HS-5 (cell line): ENCODE measurements at places on chromosomes 3 and 15.

DNA sequence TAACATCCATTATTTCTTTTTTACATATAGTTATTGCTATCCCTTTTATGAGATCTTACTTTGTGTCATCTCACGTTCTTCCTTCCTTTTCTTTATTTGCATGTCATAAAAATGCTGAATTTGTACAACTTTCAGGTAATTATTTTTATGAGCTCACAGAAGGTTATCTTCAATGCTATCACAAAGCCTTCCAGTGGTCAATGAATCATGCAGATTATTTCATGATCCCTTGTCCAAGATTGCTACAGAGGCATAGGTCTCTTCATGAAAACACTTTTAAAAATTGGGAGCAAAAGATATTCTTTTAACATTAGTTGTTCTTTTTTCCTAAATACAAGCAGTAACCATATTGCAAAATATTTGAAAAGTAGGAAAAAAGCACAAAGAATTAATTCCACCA is 880.1 kb upstream of the NR2F2 start:
- no peak for DNase-seq

GRCh38 chr15:86644339-86644738 is 564.7 kb downstream of the AGBL1 start:
- DNase-seq = no peak

- no peak for DNase-seq
These were observed 85.5 kb downstream of the DMXL2 start for GRCh38 chr15:51536965-51537574.

GRCh38 chr3:46542801-46543201 is 23.3 kb downstream of the LRRC2 start:
- DNase-seq = no peak

DNA sequence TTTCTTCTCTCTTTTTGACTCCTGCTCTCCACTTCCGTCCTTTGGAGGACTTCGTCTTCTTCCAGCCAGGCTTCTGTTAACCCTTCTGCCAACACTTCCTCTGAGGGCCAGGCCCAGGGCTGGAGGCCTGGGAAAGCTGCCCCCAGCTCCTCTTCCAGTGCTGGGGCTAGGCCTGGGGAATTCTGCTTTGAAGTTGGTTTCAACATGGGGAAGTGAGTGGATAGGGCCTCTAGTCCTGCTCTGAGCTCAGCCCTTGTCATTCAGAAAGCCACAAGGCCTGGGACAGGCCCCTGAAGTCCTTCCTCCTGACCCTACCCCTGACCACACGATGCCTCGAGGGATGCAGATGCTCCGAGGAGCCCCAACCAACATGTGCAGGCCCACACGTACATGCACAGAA is 53.9 kb upstream of the HERC1 start:
- no peak for DNase-seq

GRCh38 chr3:66405701-66406091 is 95.1 kb downstream of the LRIG1 start:
- peak; percentile 69 for DNase-seq

DNA sequence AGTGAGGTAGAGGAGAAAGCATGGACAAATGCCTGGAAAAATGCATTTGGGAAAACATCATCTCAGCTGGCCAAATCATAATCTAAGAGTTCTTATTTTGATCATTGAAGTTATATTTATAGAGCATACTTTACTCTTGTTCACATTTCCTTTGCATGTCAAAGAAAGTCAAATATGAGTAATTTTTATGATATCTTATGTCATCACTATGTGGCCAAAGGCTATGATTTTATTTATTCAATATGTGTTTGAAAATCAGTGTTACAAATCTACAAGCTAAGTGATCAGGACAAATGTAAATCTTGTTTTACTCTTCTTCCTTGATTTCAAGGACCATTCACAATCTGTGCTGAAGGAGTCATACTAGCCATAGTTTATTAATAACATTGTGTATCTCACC is 237.2 kb upstream of the DPH6 start:
- DNase-seq = no peak

GRCh38 chr3:189353318-189353965 is 181.7 kb downstream of the TPRG1 start:
- no peak for DNase-seq

- DNase-seq = no peak
These were observed 73.1 kb downstream of the FAIM start for GRCh38 chr3:138681463-138682220.

- no peak for DNase-seq
These were observed 74.2 kb downstream of the CRTC3 start for GRCh38 chr15:90603893-90604292.

DNA sequence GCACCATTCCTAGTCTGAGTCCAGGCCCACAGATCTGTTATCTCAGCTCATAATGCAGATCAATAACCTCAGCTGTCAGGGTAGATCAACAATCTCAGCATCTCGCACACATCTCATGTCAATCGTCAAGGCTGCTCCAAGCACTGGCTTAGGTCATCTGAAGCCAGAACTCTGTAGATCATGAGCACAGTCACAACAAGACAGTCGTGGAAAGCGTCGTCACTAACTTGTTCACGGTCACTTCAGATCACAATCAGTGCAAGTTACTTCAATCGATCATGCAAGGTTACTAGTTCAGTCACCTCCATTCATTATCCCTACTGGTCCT is 71.8 kb downstream of the RBPMS2 start:
- no peak for DNase-seq

DNA sequence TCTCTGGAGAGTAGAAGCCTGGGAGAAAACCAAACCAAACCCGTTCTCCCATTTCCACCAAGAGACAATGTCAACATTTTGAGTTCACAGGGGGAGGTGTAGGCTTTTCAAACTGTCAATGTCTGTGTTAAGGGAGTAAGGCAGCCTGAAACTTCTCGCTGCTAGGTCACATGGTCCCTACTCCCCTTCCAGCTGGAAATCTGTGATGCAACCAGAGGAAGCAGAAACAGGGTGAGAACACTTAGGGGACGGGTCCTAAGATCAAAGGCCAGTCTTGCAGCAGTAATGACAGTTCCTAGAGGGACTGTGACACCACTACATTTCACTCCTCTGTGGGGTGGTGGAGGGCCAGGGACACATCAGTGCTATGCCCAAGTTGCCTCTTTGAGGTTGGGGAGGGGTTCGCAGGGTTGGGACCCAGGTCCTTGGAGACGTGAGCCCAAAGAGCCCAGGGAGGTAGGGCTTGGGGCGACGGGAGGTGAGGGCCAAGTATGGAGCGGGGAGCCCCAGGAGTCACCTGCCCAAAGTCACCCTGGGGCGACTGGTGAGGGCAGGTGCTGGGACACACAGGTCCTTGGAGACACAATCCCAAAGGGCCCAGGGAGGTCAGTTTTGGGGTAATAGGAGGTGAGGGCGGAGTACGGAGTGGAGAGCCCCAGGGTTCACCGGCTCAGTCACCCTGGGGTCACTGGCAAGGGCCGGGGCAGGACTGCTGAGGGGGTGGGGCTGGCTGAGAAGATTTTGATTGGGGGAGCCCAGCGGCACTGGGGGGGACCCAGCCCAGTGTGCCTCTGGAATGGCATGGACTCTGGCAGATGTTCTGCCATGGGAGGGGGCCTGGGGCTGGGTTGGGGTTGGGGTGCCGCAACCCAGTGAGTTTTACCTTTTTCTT is 582 bp downstream of the GOLGA6L2 start:
- no peak for DNase-seq

- peak; percentile 48 for DNase-seq
These were observed 868 bp upstream of the TMEM87A start for GRCh38 chr15:42273900-42274701.

DNA sequence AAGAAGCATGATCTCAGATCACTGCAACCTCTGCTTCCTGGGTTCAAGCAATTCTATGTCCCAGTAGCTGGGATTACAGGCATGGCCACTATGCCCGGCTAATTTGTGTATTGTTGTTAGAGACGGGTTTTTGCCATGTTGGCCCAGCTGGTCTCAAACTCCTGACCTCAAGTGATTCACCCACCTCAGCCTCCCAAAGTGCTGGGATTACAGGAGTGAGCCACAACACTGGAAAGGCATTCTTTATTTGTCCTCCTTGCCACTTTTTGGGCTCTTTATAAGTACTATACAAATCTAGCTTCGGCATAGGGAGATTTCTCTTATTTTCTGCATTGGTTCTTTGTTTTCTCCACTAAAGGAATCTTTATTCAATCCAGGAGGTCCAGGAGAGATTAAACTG is 18.6 kb downstream of the CMTM8 start:
- no peak for DNase-seq

- DNase-seq = no peak
These were observed 52.7 kb downstream of the SETD5 start for GRCh38 chr3:9450126-9450525.

DNA sequence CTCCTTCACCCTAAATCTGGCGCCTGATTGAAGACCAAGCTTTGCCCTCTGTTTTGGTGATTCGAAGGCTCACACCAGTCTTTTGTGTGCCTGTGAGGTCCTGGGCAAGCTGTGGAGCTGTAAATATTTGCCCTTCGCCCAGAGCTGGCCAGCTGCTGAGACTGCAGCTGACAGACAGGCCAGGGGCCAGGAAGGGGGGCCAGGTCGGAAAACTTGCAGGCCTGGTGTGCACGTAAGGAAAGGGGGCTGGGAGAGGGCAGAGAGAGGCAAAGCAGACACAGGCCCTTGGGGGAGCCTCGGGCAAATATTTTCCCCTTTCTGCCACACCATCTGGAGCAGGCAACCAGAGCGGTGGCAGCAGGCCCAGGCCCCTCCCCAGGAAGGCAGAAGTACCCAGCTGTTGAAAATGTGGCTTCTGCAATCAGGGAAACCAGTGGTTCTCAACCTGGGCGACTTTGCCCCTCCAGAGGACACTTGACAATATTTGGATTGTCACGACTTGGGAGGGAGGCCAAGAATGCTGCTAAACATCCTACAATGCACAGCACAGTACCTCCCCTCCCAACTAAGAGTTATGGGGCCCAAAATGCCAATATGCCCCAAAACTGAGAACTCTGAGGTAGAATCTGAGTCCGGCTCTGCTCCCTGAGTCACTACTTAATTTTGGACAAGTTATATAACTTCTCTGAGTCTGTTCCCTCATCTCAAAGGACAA is 2.5 kb downstream of the PDZRN3 start:
- no peak for DNase-seq

GRCh38 chr3:184485906-184486305 is 75.7 kb upstream of the EPHB3 start:
- DNase-seq = no peak

- no peak for DNase-seq
These were observed 59.1 kb downstream of the SST start for GRCh38 chr3:187610981-187611511.

GRCh38 chr3:37824090-37824953 is 37.4 kb upstream of the CTDSPL start:
- DNase-seq = no peak

- DNase-seq = no peak
These were observed 108.9 kb downstream of the FBLN2 start for GRCh38 chr3:13657660-13658435.

DNA sequence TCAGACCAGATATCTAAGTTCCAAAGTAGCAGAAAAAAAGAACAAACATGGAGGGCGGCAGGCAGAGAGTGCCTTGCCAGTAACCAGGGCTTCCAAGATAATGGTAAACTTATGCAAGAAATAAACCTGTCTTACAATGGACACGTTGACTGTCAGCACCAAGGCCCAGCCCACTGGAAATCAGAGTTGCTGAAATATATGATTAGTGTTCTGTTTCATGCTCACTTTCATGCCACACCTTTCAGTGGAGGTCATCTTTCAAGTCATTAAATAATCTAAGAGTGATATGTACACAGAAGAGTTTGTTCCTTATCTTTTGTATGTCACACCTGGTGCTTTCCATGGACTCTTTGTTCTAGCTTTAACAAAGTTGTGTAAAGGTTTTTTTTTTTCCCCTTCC is 358.1 kb downstream of the MECOM start:
- DNase-seq = no peak

DNA sequence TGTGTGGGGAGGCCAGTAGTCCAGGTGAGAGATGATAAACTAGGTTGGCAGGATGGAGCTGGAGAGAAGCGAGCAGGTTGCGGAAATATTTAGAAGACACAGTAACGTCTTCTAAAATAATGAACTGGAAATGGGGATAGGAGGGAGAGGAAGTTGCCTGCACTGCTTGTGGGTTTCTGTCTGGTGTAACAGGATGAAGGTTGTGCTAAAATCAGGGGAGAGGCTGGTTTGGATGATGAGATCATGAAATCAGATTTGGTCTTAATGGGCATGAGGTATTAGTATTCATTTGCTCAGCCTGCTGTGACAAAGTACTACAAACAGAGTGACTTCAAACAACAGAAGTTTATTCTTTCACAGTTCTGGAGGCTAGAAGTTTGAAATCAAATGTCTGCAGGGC is 32.1 kb upstream of the TNFAIP8L3 start:
- DNase-seq = no peak

DNA sequence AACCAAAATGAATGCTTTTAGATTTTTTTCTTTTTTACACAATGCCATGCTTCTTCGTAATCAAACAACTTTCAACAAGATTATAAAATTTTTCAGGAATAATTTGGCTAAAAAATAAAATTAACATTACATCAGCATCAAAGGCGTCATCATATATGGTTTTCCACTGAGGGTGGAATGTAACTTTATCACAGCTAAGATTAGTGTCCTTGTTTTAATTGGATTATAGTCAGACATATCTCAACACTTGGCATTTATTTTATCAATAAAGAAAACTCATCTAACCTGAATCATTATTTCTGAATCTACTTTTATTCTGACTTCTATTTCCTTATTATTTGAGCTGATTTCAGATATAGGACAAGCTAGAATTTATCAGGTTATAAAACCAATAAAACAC is 1.6 kb downstream of the NRG4 start:
- no peak for DNase-seq

- DNase-seq = no peak
These were observed 14.2 kb downstream of the BAHD1 start for GRCh38 chr15:40454904-40455391.
